Urinary bladder (tissue), 4 donors: ENCODE measurements at places on chromosomes 1 and 21.

DNA sequence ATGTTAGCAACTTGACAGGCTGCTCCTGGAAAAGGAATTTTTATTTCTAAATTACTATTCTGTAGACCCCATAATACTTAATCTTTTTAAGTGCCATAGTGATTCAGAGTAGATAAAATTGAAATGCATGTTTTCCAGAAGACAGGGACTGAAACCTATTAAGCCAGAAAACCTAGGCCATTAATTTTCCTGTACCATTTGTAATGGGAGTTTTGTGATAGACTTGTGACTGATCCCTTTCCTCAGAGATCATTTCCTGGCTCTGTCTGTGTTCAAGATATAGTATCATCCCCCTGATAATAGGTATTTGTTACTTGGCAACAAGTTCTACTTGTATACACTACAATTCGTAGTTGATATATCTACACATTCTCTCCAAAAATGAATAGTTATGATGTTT is 1609.8 kb downstream of the AMY1C start:
- no peak for DNase-seq

DNA sequence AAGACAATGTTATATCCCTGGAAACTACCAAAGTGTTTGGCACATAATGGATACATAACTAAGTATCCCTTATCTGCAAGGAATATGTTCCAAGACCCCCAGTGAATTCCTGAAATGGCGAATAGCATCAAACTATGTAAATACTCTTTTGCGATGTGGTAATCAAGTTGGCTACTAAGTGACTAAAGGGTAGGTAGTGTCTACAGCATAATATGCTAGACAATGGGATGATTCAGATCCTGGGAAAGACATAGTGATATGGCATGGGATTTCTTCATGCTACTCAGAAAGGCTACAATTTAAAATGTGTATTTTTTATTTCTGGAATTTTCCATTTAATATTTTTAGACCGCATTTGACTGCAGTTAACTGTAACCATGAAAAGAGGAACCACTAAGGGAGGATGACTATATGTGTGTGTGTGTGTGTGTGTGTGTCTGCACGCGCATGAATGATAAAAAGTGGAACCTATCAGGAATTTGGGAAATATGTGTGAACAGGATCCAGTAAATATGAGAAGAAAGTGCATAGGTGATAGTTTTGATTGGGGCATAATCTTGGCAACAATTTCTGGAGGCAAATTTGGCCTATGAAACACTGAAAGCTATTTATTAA is 1899.9 kb downstream of the NCAM2 start:
- DNase-seq: no peak

DNA sequence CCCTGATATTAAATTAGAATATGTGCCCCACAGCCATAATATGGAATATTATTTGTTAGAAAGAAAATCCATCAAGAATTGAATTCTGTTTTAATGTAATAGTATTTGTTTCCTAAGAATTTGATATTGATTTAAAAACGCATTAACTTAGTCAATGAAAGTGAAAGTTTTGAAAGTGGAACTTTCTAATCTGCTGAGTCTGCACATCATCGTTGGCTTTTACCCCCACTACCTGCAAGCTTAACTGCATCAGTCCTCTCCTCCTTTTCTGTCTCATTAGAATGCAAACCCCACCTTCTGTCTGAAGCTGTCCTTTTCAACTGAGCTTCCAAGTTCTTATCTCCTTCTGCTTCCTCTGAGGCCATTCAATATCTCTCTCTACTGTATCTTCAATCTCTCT is 42.5 kb downstream of the XCL1 start:
- DNase-seq: no peak

GRCh38 chr1:169048043-169048442 is 58.4 kb upstream of the ATP1B1 start:
- DNase-seq: no peak
